Anterior cingulate cortex (tissue), 58 donors: ENCODE measurements at places on chromosomes 2 and 18.

- DNase-seq = no peak
Observed at GRCh38 chr2:145321344-145321743, 801.4 kb upstream of the ZEB2 start.

GRCh38 chr2:98705333-98705617, 25.7 kb downstream of the MGAT4A start:
- DNase-seq = no peak

GRCh38 chr2:62443471-62443870, 62.5 kb downstream of the TMEM17 start:
- no peak for DNase-seq

- DNase-seq = no peak
Observed at GRCh38 chr2:24214880-24215279, 40.0 kb downstream of the FAM228A start.

DNA sequence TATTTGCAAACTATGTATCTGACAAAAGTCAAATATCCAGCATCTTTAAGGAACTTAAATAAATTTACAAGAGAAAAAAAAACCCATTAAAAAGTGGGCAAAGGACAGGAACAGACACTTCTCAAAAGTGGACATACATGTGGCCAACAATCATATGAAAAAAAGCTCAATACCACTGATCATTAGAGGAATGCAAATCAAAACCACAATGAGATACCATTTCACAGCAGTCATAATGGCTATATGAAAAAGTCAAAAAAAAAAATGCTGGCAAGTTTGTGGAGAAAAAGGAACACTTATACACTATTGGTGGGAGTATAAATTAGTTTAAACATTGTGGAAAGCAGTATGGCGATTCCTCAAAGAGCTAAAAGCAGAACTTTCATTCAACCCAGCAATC, 130.3 kb upstream of the LHCGR start:
- DNase-seq = no peak

- DNase-seq = no peak
Observed at GRCh38 chr18:37554399-37554787, 11.2 kb downstream of the CELF4 start.
